ENCODE measurements at places on chromosomes 1 and 21.

- no peak for DNase-seq
Observed at GRCh38 chr1:117794073-117794472, 135.3 kb downstream of the GDAP2 start.

GRCh38 chr1:12029720-12030339, 10.5 kb downstream of the MIIP start:
- DNase-seq: no peak

- no peak for DNase-seq
Observed at GRCh38 chr1:33721301-33721815, 142.5 kb upstream of the HMGB4 start.

DNA sequence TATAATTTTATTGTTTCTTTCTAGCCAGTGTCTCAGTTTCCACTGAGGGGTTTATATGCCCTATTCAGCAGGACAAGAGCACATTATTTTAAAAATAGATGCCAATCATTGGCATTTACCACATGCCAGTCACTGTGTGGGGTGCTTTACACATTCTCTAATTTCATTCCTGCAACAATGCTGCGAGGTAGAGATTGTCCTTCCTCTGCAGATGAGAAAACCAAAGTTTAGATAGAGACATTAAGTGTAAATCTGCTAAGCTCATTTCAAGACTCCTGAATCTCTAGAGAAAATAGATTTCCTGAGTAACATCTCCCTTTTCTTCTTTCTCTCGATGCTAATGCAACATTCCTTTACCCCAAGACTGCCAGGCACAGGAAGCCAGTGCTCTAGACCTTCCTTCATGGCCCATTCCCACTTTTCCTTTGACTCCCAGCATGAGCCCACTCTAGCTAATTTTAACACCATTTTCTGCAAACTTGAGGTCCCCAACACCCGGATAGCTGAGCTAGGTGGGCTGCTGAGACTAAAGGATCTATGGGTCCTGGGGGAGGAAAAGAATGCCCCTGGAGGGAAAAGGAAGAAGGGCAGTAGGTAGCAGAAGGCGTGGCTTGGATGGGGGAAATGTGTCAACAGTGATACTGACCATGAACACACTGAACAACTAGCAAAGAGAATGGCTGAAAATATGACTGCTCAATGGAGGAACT, 50.0 kb downstream of the SH3GLB1 start:
- no peak for DNase-seq

DNA sequence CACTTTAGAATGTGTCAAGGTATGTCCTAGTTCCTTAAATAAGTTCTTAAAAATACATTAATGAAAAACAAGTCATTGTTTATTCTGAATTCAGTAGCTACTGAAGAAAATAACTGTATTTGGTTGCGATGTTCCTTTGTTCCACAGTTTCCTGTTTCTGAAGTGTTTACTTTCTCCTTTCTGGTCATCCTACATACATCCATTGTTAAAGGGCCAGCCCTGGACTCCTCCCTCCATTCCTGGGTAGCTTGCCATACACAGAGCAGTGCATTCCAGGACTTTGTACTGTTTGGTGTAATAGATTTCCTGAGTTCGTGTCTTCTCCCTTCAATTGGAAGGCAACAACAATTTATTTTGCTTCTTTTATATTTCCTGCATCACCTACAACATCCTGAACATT, 845.4 kb upstream of the CXADR start:
- DNase-seq: no peak

DNA sequence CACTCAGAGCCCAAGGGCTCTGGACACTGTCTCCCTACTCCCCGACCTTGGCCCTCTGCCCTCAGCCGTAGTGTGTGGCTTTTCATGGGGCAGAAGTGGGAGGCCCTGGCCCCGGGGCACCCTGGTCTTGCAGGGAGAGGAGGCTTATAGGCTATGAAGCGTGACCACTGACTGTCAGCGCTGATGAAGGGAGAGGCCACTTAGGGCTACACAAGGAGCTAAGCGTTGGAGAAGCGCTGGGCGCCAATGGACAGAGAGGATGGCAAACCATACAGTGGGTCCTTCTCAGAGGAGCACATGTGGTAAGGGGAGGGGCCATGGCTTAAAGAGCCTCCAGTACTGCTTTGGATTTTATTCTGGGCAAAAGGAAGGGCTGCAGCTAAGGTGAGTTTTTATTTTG, 7.9 kb downstream of the CRABP2 start:
- peak; percentile 57 for DNase-seq

Measured in Caki2 (cell line).